ENCODE measurements at places on chromosomes 16 and 17.

DNA sequence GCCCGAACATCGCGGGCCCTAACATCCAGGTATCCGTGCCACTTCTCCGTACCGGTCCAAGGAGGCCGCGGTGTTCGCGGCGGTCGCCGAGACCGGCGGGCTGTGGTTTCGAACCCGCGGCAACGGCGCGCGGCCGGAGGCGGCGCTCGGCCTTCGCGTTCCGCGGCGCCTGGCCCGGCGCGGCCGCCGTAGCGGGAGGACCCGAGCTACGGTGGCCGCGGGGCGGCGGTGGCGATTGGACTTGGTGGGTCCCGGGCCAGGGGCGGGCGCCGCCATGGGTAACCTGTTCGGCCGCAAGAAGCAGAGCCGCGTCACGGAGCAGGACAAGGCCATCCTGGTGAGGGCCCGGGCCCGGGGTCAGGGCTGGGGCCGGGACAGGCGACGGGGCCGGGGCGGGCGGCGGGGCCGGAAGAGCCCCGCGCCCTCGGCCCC, at the start of gene CHMP6:
CHMP6 (plus strand) TSS at position 197 of the 432 bp plus-strand sequence; CDS start at position 275, 78 bp downstream.
- peak within 1 kb of the TSS; percentile 70 for H3K27ac ChIP-seq
- H3K4me1 ChIP-seq = peaks cover 75% of the 10 kb centered on the region
- peaks cover 16% of the 10 kb centered on the region for H3K36me3 ChIP-seq
- peak; percentile 86 for DNase-seq

DNA sequence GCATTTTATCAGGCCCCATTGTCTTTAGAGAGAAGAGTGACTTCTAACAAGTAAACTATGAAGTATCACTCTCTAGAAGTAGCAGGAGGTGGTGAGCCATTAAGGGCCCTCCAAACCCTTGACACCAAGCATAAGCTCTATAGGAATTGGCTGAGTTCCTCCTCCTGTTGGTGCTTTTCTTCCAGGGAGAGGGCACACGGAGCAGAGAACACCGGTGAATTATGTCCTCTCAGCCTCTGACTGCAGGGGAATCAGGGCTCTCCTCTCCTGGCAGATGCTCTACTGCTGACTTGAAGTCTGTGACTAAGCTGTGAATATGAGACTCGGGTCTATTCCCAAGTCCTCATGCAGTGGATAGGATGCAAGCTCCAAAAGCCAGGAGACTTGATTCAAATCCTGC, 32.3 kb downstream of the CHD9 start:
- DNase-seq = no peak
- H3K27ac ChIP-seq = no peak overlapping the region
- peaks cover 27% of the 10 kb centered on the region for H3K36me3 ChIP-seq
- no peaks in the 10 kb centered on the region for H3K27me3 ChIP-seq

GRCh38 chr16:75288596-75289120, 37.2 kb upstream of the BCAR1 start:
- no peaks in the 10 kb centered on the region for H3K27me3 ChIP-seq
- H3K27ac ChIP-seq = no peak overlapping the region
- no peak for DNase-seq
- peaks cover 21% of the 10 kb centered on the region for H3K4me1 ChIP-seq
- H3K36me3 ChIP-seq = peaks cover 30% of the 10 kb centered on the region
- H3K4me3 ChIP-seq = no peak overlapping the region

DNA sequence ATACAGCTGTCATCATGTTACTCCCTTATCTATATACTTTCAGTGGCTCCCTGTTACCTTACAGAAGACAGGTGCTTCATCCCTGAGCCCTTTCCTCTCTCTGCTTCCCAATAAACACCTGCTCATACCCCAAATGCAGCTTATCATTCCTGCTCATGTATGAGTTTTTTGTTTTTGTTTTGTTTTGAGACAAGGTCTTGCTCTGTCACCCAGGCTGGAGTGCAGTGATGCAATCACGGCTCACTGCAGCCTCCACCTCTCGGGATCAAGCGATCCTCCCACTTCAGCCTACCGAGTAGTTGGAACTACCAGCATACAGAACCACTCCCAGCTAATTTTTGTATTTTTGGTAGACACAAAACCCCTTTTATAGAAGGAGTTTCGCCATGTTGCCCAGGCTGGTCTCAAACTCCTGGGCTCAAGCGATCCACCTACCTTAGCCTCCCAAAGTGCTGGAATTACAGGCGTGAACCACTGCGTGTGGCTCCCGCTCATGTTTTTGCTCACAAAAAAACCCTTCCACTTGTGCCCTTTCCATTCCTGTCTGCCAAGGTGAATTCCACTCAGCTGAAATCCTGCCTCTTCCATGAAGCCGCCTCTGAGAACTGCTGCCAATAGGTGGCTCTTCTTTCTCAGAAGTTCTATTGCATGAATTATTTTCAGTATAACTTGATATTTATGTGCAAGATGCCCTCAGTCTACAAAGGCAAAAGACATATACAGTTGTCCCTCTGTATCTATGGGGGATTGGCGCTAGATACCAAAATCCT, 7.9 kb upstream of the RNF157 start:
- H3K4me1 ChIP-seq = peaks cover 18% of the 10 kb centered on the region
- no peak for DNase-seq
- no peak overlapping the region for H3K4me3 ChIP-seq
- no peaks in the 10 kb centered on the region for H3K36me3 ChIP-seq

DNA sequence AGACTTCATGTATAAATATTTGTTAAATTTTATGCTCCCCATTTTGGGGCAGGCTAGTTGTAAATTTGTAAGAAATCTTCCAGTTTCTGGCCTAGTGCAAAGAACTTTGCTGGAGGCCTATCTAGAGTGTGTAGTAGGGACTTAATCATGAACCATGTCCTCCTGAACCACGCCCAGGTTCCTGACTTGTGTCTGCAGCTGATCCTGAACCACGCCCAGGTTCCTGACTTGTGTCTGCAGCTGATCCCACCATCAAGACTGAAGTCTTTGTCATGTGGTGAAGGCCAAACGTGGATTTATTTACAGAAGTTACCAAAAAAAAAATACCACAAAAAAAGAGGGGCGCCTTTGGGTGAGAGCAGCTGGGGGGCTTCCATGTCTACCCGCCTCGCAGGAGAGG, 33.1 kb downstream of the LMF1 start:
- H3K27ac ChIP-seq = no peak overlapping the region
- H3K4me1 ChIP-seq = no peaks in the 10 kb centered on the region
- no peaks in the 10 kb centered on the region for H3K36me3 ChIP-seq
- peak; percentile 51 for DNase-seq

DNA sequence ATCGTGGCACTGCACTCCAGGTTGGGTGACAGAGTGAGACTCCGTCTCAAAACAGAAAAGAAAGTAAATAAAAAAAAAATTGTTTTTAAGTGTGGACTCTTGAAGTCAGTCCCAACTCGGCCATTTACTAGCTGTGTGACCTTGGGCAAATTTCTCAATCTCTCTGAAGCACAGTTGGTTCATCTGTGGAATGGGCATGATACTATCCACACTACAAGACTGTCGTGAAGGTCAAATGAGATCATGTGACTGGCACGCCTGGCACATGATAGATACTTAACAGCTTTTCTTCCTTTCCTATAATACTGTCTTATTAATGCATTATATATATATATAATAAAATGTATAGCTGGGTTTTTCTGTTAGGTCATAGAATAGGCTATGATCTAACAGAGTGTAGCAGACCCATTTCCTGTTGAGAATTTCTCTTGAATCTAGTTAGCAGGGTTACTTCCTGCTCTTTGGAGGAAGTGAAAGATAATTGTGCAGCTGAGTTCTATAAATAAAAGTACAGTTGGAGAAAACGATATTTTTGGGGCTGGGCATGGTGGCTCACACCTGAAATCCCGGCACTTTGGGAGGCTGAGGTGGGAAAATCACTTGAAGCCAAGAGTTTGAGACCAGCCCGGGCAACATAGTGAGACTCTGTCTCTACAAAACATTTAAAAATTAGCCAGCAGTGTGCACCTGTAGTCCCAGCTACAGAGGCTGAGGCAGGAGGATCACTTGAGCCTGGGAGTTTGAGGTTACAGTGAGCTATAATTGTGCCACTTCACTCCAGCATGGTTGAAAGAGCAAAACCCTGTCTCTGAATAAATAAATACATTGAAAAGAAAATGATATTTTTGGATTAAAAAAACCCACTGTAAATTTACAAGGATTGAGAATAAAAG, 7.3 kb downstream of the MILR1 start:
- no peaks in the 10 kb centered on the region for H3K27me3 ChIP-seq
- no peak overlapping the region for H3K4me3 ChIP-seq
- H3K36me3 ChIP-seq = no peaks in the 10 kb centered on the region
- no peak overlapping the region for H3K27ac ChIP-seq
- no peaks in the 10 kb centered on the region for H3K4me1 ChIP-seq

GRCh38 chr17:7589204-7589868, 558 bp downstream of the SOX15 start:
- peaks cover 73% of the 10 kb centered on the region for H3K36me3 ChIP-seq
- no peak for DNase-seq
- no peak overlapping the region for H3K27ac ChIP-seq
- H3K4me1 ChIP-seq = peaks cover 28% of the 10 kb centered on the region
- H3K4me3 ChIP-seq = no peak overlapping the region

DNA sequence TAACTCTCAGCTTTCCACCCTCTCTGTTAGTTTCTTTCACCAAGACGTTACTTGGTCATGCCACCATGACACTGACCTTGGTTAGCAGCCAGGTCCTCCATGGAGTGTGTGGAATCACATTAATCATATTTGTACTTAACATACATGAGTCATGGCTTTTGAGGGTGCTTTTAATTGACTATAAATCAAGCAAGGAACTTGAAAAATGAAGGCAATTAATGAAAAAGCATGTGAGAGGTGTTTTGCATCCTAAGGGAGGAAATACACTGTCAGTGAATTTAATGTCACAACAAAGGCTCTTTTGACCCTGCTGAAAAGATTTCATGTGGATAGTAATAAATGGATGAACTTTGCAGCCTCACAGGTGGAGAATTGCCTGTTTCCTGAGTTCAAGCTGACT, 240.7 kb downstream of the CDH13 start:
- no peaks in the 10 kb centered on the region for H3K27me3 ChIP-seq
- H3K4me1 ChIP-seq = no peaks in the 10 kb centered on the region
- no peak for DNase-seq
- no peak overlapping the region for H3K4me3 ChIP-seq
- no peaks in the 10 kb centered on the region for H3K36me3 ChIP-seq
- H3K27ac ChIP-seq = no peak overlapping the region

- no peaks in the 10 kb centered on the region for H3K36me3 ChIP-seq
- H3K4me3 ChIP-seq = no peak overlapping the region
- no peak for DNase-seq
- H3K27ac ChIP-seq = no peak overlapping the region
Observed at GRCh38 chr17:67316781-67317180, 49.6 kb downstream of the PSMD12 start.

DNA sequence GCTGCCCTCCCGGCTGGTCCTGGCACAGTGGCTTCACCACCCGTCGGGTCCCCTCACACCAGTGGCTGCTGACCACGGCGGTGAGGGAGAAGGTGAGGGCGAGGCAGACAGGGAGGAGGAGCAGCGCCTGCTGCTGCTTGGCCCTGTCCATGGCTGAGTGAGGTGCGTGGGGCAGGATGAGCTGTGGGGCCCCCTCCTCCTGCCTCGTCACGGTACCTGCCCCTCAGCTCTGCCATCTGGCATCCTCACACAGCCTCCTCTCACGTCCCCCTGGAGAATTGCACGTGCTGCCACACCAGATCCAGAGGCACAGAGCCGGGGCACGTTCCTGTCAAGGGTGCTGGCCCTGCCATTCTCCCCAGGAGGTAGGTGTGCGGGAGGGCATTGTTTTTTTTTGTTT, at the start of gene GSG1L2:
GSG1L2 (minus strand) TSS at position 159 of the 400 bp plus-strand sequence; CDS start at position 151, 8 bp downstream.
- no peak within 1 kb of the TSS for H3K27ac ChIP-seq
- no peaks in the 10 kb centered on the region for H3K27me3 ChIP-seq
- no peak for DNase-seq
- no peaks in the 10 kb centered on the region for H3K4me1 ChIP-seq

DNA sequence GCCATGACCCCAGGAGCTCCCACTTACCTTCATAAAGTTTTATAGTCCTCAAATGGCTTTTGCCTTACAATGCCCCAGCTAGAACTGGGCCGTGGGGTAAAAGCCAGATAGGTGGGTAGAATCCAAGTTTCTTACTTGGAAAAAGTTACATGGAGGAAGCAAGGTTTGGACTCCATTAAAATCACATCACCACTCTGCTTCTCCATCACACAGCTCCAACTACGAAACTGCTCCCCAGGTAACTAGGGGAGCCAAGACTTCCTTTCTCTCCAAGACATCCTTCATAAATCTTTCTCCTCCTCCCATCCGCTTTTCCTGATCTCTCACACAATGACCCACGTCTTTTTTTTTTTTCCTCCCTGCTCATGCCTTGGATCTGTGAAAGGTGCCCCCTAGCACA, 130.8 kb upstream of the RCVRN start:
- no peak for DNase-seq
- no peak overlapping the region for H3K4me3 ChIP-seq
- H3K36me3 ChIP-seq = no peaks in the 10 kb centered on the region
- peaks cover 9% of the 10 kb centered on the region for H3K27me3 ChIP-seq
- H3K4me1 ChIP-seq = no peaks in the 10 kb centered on the region

DNA sequence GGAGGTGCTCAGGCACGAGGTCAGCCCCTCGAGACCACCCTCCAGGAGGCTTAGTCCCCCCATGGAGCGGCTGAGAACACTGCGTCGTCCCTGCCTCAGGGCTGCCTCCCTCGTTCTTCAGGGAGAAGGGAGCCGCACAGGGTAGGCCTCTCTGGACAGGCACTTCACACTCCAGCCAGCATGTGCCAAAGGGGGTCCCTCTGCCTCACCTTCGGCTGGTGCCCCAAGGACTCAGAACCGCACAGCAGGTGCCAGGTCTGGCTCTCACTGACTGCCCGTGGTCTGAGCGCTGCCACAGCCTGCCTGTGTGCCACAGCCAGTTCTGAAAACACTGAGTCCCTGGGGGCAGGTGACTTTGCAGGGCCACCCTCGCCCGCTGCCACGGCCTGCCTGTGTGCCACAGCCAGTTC, 7.1 kb downstream of the P2RX5 start:
- H3K27ac ChIP-seq = no peak overlapping the region
- H3K4me3 ChIP-seq = no peak overlapping the region
- DNase-seq = no peak
- no peaks in the 10 kb centered on the region for H3K27me3 ChIP-seq

DNA sequence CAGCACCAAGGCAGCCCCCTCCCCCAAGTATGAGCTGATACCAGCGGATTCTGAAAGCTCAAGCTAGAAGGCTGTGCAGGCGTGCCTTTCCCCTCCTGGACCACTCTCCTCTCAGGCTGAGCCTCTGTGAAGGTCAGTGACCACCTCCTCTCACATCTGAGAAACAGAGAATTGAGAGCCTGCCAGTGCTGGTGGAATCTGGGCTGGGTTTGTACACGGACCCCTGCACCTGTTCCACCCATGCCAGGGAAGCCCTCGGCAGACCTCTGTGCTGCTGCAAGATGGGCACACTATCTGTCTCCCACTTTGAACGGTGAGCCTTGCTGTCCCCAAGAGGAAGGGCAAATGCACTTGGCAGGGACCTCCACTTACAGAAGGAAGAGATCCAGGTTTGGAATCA, 54.7 kb upstream of the SDK2 start:
- no peaks in the 10 kb centered on the region for H3K27me3 ChIP-seq
- no peaks in the 10 kb centered on the region for H3K36me3 ChIP-seq
- H3K4me3 ChIP-seq = no peak overlapping the region
- no peak overlapping the region for H3K27ac ChIP-seq
- H3K4me1 ChIP-seq = no peaks in the 10 kb centered on the region

Data from K562 (cell line).